ENCODE measurements at places on chromosomes 1 and 21.

- DNase-seq = no peak
Measured at GRCh38 chr1:31297277-31298247, 730 bp downstream of the ZCCHC17 start.

DNA sequence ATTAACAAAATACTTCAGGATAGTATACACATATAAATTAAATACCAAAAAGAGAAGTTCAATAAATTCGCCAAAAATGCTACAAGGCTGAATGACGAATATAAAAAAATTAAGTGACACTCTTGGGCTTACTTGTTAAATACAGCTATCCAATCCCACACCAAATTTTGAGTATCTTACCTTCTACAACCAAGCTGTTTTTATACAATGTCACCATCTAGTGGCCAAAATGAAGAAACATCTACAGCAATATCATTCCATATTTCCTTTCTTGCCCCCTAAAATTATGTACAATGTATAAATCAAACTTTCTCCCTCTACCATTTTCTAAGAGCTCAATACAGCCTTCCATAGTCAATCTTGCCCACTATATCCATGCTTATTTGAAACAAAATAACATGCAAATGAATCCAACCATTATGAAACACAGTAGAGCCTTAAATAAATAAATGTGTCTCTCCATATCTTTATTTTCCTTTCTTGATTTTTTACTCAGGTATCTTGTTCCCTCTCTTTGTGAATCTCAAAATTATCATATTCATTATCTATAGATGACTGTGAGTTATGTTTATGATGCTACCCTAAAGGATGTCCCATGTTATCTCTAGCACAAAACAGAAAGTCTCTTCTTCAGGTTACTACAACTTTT lies 86.3 kb downstream of the ACBD6 start:
- DNase-seq = peak; percentile 41

DNA sequence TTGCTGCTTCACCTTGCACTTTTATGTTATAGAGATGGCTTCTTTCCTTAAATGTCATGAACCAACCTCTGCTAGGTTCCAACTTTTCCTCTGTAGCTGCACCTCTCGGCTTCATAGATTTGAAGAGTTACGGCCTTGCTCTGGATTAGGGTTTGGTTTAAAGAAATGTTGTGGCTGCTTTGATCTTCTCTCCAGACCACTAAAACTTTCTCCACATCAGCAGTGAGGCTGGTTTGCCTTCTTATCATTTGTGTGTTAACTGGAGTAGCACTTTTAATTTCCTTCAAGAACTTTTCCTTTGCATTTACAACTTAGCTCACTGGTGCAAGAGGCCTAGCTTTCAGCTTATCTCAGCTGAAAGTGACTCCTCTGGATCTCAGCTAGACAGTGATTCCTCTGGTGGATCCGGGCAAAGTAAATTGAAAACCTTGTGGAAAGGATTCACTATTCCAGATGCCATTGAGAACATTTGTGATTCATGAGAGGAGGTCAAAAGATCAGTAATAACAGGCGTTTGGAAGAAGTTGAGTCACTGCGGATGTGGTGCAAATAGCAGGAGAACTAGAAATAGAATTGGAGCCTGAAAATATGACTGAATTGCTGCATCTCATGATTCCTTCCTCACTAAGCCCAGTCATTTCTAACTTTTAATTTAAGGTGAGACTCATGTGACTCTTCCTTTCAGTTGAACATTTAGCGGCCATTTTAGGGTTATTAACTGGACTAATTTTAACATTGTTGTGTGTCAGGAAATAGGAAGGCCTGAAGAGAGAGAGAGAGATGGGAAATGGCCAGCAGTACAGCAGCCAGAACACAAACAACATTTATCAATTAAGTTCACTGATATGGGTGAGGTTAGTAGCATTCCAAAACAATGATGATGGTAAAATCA lies 16.2 kb upstream of the RGS1 start:
- no peak for DNase-seq

GRCh38 chr1:29284286-29284960 lies 48.1 kb downstream of the PTPRU start:
- no peak for DNase-seq

GRCh38 chr1:154694995-154695394 lies 87.0 kb upstream of the ADAR start:
- DNase-seq = no peak

Measured in D721Med (cell line).